ENCODE measurements at places on chromosomes 16 and 17.

DNA sequence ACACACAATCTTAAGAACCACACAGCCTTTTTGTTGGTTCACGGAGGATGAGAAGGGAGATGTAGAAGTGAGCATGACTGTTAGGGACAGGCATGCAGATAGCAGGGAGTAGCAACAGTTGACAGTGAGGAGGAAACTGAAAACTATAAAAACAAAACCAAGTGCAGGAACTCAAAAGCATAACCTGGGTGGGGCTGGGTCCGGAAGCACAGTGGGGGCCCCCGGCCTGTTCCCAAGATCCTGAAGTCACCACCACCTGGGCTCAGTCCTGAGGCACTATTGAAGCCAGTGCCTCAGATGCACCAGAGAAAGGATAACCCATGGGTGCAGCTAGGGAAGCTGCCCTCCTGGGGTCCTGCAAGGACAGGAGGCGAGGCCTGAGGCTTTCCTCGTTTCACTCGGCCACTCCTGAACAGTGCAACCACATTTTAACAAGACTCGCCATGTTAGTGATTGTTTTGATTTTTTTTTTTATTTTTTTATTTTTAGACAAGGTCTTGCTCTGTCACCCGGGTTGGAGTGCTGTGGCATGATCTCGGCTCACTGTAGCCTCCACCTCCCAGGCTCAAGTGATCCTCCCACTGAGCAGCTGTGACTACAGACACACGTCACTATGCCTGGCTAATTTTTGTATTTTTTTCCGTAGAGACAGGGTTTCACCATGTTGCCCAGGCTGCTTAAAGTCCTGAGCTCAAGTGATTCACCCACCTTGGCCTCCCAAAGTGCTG, 27.7 kb upstream of the CBX4 start:
- peaks cover 48% of the 10 kb centered on the region for H3K4me1 ChIP-seq
- DNase-seq = peak; percentile 84
- no peaks in the 10 kb centered on the region for H3K27me3 ChIP-seq
- peak overlapping the region; percentile 60 for H3K27ac ChIP-seq

- H3K27me3 ChIP-seq = peaks cover 7% of the 10 kb centered on the region
- H3K36me3 ChIP-seq = no peaks in the 10 kb centered on the region
- no peak for DNase-seq
- peak overlapping the region; percentile 49 for H3K4me3 ChIP-seq
- peaks cover 39% of the 10 kb centered on the region for H3K4me1 ChIP-seq
These were observed 532 bp downstream of the KDM6B start for GRCh38 chr17:7834542-7834956.

- no peak for DNase-seq
- H3K4me1 ChIP-seq = peaks cover 13% of the 10 kb centered on the region
- H3K36me3 ChIP-seq = 0 out of 2 replicates have a peak, but pooled peaks cover 3% of the 10 kb centered on the region
- no peak overlapping the region for H3K27ac ChIP-seq
- no peak overlapping the region for H3K4me3 ChIP-seq
These were observed 16.5 kb downstream of the CDIP1 start for GRCh38 chr16:4522051-4522581.

DNA sequence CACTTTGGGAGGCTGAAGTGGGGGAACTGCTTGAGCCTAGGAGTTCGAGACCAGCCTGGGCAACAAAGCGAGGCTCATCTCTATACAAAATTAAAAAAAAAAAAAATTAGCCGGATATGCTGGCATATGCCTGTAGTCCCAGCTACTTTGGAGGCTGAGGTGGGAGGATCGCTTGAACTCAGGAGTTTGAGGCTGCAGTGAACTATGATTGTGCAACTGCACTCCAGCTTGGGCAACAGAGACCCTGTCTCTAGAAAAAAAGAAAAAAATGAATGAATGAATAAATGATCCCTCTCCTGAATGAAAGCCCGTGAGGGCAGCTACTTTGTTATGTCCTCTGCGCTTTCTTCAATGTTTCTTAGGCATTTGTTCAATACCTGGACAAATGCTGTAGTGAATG, 27.7 kb upstream of the DHX8 start:
- H3K27ac ChIP-seq = no peak overlapping the region
- no peaks in the 10 kb centered on the region for H3K36me3 ChIP-seq
- no peak for DNase-seq

- no peaks in the 10 kb centered on the region for H3K27me3 ChIP-seq
- H3K36me3 ChIP-seq = peaks cover 22% of the 10 kb centered on the region
- H3K4me1 ChIP-seq = peaks cover 12% of the 10 kb centered on the region
- DNase-seq = no peak
- H3K4me3 ChIP-seq = no peak overlapping the region
These were observed 1.4 kb upstream of the NAE1 start for GRCh38 chr16:66832190-66832589.

- no peaks in the 10 kb centered on the region for H3K4me1 ChIP-seq
- H3K27ac ChIP-seq = no peak overlapping the region
- no peaks in the 10 kb centered on the region for H3K27me3 ChIP-seq
- H3K4me3 ChIP-seq = no peak overlapping the region
These were observed 74.5 kb upstream of the HSBP1 start for GRCh38 chr16:83733301-83733700.

DNA sequence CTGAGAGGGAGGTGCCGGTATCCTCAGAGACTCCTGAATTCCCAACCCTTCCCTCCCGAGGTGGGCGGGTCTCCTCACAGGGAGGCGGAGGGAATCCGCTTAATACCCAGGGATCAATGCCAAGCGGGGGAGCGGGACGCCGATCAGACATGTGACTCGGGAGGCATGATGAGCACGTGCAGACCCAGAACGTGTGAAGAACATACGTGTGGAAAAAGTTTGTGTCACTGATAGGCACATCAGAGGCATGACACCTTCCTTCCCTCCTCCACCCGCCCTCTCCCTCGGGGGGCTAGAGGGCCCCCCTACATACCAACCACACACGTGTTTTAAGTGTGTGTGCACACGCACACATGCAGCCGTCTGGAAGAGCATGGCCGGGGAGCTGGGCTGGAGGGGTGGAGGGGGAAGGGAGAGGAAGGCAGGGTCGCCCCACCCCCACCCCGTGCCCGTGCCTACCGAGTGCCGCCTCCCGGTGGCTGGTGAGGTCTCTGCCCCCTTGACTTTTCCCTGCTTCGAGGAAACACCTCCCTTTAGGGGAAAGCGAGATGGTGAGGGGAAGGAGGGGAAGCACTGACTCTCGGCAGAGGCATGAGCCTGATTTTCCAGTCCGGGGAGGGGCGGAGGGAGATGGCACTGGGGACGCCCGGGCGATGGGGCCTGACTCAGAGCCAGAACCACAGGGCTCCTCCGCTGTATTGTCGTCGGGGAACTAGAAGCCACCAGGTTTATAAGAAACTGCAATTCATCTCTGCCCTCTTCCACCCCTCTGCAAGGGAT, 12.1 kb upstream of the TBX21 start:
- H3K36me3 ChIP-seq = no peaks in the 10 kb centered on the region
- H3K27ac ChIP-seq = no peak overlapping the region
- peaks cover 20% of the 10 kb centered on the region for H3K27me3 ChIP-seq
- no peak overlapping the region for H3K4me3 ChIP-seq
- DNase-seq = peak; percentile 87

Measured in SJSA1 (cell line).